ENCODE measurements at places on chromosomes 13 and 19. TPM values are rescaled to one million over a fixed set of nuclear protein-coding genes. Genes with fewer than 3 reads are reported as not detected.

Gene GJB2
- 15.5 TPM for total RNA-seq

Gene RDH8
- not detected for total RNA-seq

Gene FCGBP
- total RNA-seq: 0.26 TPM

Gene ISYNA1
- total RNA-seq: 2.1 TPM

- DNase-seq: peak; percentile 86
These were observed at the start of gene CARD8 for GRCh38 chr19:48255376-48256303. TSS of gene CARD8 (minus strand) at chr19:48255912. CDS start at chr19:48241020, 14,892 bp downstream.

DNA sequence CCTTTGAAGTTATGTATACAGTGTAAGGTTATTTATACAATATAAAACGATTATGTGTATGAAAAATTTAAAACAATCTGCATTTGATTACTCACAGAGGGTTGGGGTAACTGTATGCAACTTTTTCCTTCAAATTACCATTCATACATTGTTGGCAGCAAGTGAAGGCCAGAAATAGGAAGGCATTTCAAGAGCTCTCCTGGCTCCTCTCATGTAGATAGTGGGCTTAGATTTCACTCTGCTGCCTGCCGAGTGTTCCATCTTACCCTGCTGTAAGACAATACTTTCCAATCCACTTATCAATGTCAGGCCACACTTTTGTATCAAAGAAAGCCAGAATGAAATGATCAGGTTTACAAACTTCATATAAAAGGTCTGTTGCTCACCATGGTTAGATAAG lies 245.2 kb downstream of the DNAJC15 start:
- no peak for DNase-seq

DNA sequence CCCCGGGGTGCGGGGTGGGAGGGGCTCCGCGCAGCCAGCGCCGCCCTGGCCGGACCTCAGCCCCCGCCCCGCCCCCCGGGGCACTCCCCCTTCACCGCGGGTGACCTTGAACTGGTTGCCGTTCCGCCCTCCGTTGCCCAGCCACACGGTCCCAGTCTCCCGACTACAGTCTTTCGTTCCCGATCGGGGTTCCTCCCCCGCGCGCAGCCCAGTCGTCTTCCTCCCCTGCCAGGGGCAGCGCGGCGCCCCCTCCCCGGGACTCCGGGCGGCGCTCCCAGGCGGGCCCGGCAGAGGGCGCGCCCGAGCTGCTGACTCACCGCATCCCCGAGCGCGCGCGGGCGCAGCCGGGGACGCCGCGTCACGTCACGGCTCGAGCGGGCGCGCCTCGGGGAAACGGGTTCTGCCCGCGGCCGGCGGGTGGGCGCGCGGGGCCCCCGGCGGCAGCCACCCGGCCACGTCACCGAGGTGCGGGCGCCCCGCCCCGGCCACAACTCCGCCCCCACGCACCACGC lies 459 bp downstream of the MIDN start:
- no peak for DNase-seq

DNA sequence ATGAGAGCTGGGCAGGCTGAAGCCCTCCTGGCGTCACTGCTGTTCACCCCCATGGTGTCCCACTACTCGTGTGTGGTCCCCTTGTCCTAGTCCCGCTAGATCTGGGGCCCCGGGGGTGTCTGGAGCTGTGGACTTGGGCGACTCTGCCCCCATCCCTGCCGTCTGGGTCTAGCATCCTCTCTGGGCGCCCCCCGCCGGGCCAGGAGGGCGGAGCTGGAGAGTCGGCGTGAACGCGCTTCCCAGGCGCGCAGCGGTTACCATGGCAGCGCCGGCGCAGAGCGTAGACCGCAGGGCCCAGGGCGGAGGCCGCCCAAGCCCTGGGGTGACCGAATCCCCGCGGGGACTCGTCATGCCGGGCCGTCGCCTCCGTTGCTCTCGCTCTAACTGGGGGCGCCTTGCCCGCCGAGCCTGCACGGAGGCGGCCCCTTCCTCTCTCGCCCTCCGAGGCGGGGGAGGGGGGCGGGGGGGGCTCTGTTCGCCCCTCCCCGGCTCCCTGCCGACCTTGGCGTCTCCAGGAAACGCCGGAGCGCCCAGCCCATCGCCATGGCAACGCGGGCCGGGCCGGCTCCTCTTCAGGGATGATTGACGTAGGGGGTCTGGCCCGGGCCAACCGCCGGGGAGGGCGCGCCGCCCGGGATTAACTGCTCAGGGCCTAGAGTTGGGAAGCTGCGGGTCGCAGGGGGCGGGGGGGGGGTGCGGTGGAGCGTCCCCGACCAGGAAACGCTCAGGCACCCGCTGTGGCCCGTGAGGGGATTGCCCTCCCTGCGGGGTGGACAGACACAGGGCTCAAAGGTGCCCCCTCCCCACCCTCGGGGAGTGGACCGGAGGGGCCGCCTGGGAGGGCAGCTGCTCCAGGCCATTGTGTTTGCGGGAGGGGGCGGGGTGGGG lies 8.9 kb downstream of the ISYNA1 start:
- DNase-seq: peak; percentile 75

DNA sequence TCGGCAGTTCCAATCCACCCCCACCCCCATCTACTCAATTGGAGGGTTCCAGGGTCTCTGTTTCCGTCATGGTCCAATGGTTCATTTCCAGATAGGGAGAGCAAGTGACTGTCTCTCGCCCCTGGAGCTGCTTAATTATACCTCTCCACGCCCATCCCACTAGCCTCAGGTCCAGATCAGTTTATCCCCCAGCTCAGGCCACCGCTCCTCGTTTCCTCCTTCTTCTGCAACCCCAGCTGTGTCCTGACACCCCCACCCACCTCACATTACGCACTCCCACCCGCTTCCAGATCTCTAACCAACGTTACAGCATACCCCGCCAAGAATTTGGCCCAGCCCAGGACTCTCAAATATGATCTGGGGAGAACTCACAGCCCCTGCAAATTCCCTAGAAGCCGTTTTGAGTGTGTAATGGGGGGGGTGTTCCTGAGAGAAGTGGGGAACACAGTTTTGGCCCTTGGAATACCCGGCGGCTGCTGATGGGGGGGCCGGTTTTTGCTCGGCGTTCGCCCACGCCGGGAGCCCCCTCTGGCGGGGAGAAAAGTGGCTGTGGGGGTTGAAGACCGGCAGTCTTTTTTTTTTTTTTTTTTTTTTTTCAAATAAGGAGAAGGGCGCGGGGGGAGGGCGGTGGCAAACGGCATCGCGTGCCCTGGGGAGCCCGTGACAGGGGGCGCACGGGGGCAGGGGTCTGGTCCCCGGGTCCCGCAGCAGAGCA lies 1.7 kb upstream of the PDE4A start:
- DNase-seq: no peak

- no peak for DNase-seq
These were observed 1649.7 kb upstream of the SPRY2 start for GRCh38 chr13:81990652-81991051.

All from HT1080 (cell line).